ENCODE measurements at places on chromosomes 4 and X.

GRCh38 chrX:104712515-104712914 is 146.5 kb downstream of the IL1RAPL2 start:
- no peak for ATAC-seq

GRCh38 chr4:34633241-34633640 is 1611.1 kb downstream of the ARAP2 start:
- no peak for ATAC-seq

DNA sequence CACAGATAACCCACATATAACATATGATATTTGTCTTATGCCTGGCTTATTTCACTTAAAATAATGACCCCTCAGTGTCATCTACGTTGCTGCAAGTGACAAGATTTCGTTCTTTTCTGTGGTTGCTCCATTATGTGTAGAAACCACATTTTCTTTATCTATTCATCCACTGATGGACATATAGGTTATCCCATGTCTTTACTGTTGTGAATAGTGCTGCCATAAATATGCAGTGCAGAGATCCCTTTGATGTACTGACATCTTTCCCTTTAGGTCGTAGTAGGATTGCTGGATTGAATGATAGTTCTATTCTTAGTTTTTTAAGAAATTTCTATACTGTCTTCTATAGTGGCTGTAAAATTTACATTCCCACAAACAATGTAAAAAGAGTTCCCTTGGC is 135.8 kb downstream of the TET2 start:
- ATAC-seq: no peak

DNA sequence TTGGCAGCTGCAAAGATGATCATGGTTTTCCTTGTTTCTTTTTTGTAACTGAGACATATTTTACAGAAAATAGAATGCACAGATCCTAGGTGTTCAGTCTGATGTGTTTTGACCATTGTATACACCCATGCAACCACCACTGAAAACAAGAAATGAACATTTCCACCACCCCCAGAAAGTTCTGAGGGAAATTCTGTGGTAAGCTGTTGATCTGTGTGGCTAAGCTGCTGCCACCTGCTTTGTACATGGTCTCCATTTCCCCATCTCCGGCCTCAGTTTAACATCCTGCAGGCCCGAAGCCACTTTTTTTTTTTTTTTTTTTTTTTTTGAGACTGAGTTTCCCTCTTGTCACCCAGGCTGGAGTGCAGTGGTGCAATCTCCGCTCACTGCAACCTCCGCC is 65.3 kb downstream of the NYX start:
- ATAC-seq: peak; percentile 88

DNA sequence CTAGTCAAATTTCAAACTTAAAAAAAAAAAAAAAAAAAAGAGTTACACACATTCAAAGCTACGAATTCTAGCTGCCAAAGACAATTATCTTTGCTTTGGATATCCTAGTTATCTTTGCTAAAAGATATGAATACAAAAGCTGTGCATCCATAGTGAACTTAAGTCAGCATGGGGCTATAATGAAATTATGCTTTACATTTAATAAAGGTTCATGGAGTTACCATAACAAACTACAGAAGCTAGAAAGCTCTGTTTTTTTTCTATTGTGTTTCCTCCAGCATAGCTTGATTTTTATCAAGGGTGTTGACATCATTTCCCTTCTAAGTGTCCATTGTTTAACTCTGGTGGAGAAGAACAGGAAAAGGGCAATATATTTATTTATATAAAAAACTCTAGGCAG is 234.1 kb downstream of the ANKRD50 start:
- no peak for ATAC-seq

All from stimulated activated memory B cell treated with anti-CD40 and anti-IgM and Interleukin-4, amounts not matched to agents 10 μg/mL and 1 μg/mL and 100 μg/mL, for 72 hours (primary cell).